Activated naive CD4-positive, alpha-beta T cell treated with anti-CD3 and anti-CD28 coated beads for 36 hours (primary cell): ENCODE measurements at places on chromosomes 13 and 19. TPM values are rescaled to one million over a fixed set of nuclear protein-coding genes. Genes with fewer than 3 reads are reported as not detected.

DNA sequence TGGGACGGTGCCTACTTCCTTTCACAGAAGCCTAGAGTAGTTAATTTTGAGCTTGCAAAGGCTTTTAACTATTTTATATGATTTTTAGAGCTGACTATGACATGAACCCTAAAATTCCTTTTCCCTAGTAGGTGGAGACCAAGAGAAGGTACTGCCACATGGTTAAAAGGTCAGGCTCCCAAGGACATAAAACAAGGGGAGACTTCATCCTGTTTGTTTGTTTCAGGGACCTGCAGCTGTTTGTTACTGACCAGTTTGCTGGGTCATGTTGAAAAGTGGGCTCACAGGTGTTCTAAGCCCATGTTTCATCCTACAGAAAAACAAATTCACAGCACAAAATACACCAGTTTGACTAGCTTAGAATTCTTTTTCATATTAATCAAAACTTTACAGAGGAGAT is 3.9 kb upstream of the ZNF460 start:
- H3K27ac ChIP-seq: no peak overlapping the region
- peaks cover 51% of the 10 kb centered on the region for H3K36me3 ChIP-seq
- H3K27me3 ChIP-seq: no peaks in the 10 kb centered on the region

- H3K4me1 ChIP-seq: peaks cover 14% of the 10 kb centered on the region
- DNase-seq: no peak
- H3K4me3 ChIP-seq: peak overlapping the region; percentile 76
- H3K27ac ChIP-seq: no peak overlapping the region
- no peaks in the 10 kb centered on the region for H3K36me3 ChIP-seq
- peaks cover 38% of the 10 kb centered on the region for H3K27me3 ChIP-seq
Observed at GRCh38 chr13:23579896-23580683, 9.9 kb downstream of the TNFRSF19 start.

GRCh38 chr19:34497112-34497805 is 15.7 kb downstream of the WTIP start:
- peaks cover 8% of the 10 kb centered on the region for H3K27me3 ChIP-seq
- H3K27ac ChIP-seq: no peak overlapping the region
- no peak for DNase-seq
- peaks cover 9% of the 10 kb centered on the region for H3K4me1 ChIP-seq

Gene ZNF528
- 2.9 TPM for total RNA-seq

DNA sequence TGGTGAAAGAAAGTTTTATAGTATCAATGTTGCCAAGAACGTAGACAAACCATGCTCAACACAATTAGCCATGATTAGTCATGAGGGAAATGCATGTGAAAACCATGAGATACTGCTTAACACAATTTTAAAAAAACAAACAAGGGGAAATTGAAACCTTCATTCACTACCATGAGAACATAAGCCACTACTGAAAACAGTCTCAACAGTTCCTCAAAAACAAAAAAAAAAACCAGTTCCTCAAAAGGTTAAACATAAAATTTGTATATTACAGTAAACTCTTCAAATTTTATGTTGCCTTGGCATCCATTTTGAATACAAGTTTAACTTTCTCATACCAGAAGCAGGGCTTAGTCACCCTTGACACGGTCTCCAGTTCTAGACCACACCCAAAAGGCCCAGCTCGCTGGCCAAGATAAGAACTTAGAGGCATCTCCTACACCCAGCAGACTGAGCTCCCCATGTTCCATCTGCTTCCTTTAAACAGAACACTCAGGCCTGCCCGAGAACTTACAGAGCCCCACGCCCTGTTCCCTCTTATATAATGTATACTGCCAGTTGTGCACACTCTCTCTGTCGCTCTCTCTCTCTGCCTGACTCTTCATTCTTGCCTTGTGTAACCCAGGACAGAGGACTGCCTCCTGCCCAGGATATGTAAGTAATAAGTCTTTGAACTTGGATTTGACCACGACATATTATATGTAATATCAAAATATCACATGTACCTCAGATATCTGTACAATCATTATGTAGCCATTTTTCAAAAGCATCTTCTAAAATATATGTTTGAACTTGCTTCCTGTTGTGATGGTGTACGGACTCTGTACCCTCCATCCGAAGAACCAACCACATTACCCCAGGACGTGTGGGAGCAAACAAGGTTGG is 67.4 kb downstream of the STK24 start:
- peak overlapping the region; percentile 77 for H3K27ac ChIP-seq
- no peaks in the 10 kb centered on the region for H3K27me3 ChIP-seq
- peak; percentile 69 for DNase-seq
- peaks cover 94% of the 10 kb centered on the region for H3K4me1 ChIP-seq

DNA sequence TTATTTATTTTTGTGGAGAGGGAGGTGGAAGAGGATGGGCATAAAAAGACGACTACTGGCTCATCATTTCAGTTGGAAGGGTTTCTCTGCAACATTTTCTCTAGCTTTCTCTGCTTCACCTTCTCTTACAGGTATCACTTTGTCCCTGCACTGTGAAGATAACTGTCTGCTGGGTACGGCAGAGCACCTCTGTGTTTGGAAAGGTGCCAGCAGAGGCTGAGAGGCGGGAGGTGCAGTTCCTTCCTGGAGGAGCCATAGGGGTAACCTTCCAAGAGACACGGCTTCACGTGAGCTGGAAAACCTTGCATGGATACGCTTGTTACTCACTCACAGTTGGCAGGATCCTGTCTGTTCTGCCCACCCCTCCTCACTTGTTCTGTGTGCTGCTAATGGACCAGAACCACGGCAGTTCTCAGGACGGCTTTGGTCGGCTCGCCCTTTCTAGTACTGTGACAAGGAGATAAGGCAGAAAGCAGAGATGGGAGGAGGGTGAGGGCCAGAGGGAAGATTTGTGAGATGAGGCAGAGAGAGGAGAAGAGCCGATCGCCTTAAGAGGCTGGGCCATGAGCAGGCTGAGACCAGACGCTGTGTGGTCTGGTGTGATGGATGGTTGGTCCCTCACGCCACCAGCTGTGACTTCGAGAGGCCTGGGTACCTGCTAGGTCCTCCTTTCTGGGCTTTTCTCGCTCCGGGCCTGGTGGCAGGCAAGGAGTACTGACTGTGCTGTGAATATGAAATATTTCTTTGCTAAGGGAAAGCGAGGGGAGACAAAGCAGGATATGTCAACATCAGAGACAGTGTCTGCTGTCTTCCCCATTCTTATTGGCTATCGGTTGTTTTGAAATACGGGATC is 66.8 kb downstream of the MRPL57 start:
- peaks cover 16% of the 10 kb centered on the region for H3K4me1 ChIP-seq
- no peak for DNase-seq
- peaks cover 7% of the 10 kb centered on the region for H3K27me3 ChIP-seq
- no peak overlapping the region for H3K27ac ChIP-seq
- H3K4me3 ChIP-seq: no peak overlapping the region

DNA sequence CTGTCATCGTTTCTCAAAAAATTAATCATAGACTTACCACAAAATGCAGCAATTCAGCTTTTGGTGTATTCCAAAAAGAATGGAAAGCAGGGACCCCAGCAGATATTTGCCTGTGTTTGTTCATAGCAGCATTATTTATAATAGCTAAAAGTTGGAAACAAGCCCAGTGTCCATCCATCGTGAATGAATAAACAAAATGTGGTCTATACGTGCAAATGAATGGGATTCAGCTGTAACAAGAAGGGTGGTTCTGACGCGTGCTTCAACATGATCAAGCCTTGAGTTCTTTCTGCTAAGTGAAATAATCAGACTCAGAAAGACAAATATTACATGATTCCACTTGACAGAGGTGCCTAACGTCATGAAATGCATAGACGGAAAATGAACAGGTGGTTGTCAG is 36.4 kb downstream of the PSG11 start:
- H3K27ac ChIP-seq: no peak overlapping the region
- no peaks in the 10 kb centered on the region for H3K36me3 ChIP-seq
- DNase-seq: no peak
- peaks cover 17% of the 10 kb centered on the region for H3K27me3 ChIP-seq

GRCh38 chr19:23917856-23918255 is 3.2 kb downstream of the ZNF726 start:
- H3K27me3 ChIP-seq: no peaks in the 10 kb centered on the region
- no peak overlapping the region for H3K4me3 ChIP-seq
- H3K4me1 ChIP-seq: peaks cover 11% of the 10 kb centered on the region
- H3K36me3 ChIP-seq: peaks cover 36% of the 10 kb centered on the region
- no peak overlapping the region for H3K27ac ChIP-seq
- no peak for DNase-seq
